ENCODE measurements at places on chromosomes 3 and 15. TPM values are rescaled to one million over a fixed set of nuclear protein-coding genes. Genes with fewer than 3 reads are reported as not detected.

The BUB1B gene
- 90.7 TPM for total RNA-seq

The C2CD4A gene
- total RNA-seq: 0.04 TPM

The GPR156 gene
- total RNA-seq: 0.91 TPM

The CPN2 gene
- not detected for total RNA-seq

The BOC gene
- total RNA-seq: 15.3 TPM

The CCDC39 gene
- total RNA-seq: not detected

The LYZL4 gene
- total RNA-seq: not detected

The GP5 gene
- not detected for total RNA-seq

The IGSF10 gene
- total RNA-seq: not detected

The TNNC1 gene
- 8.5 TPM for total RNA-seq

The OPA1 gene
- 88.0 TPM for total RNA-seq

The NOX5 gene
- total RNA-seq: not detected

The AP3B2 gene
- not detected for total RNA-seq

The FBN1 gene
- 33.5 TPM for total RNA-seq

The GPR176 gene
- total RNA-seq: 16.1 TPM

The PLA2G4D gene
- not detected for total RNA-seq

The SLC9C1 gene
- total RNA-seq: not detected

The GOLGA8O gene
- not detected for total RNA-seq

The EXOSC7 gene
- total RNA-seq: 49.2 TPM

The ZPLD1 gene
- total RNA-seq: 0.15 TPM

The GOLGA8Q gene
- 0.18 TPM for total RNA-seq

The ADCY5 gene
- 0.63 TPM for total RNA-seq

The TMEM207 gene
- not detected for total RNA-seq

The HIGD2B gene
- not detected for total RNA-seq

The LRRN1 gene
- total RNA-seq: 20.2 TPM

The CHRM5 gene
- total RNA-seq: not detected

The MESP1 gene
- total RNA-seq: not detected

The B3GNT5 gene
- 16.5 TPM for total RNA-seq

The MYRIP gene
- total RNA-seq: not detected

The ASTE1 gene
- 10.4 TPM for total RNA-seq

The TMC3 gene
- 0.06 TPM for total RNA-seq

The PCLAF gene
- total RNA-seq: 605 TPM

The SLC6A11 gene
- 0.03 TPM for total RNA-seq

The LRTM1 gene
- total RNA-seq: 0.56 TPM

The EFHB gene
- total RNA-seq: 0.61 TPM

The LMAN1L gene
- total RNA-seq: not detected

The SSUH2 gene
- total RNA-seq: 0.53 TPM

The GPR171 gene
- not detected for total RNA-seq

The ISG20 gene
- total RNA-seq: 0.97 TPM

The UBE2Q2 gene
- 30.8 TPM for total RNA-seq

The NUP210 gene
- 0.10 TPM for total RNA-seq

The GPR149 gene
- total RNA-seq: not detected

Measured in SJCRH30 (cell line).